ENCODE measurements at places on chromosomes 11 and 22.
A peak's percentile ranks its signal among the peaks of the same experiment; 100 is the strongest.

DNA sequence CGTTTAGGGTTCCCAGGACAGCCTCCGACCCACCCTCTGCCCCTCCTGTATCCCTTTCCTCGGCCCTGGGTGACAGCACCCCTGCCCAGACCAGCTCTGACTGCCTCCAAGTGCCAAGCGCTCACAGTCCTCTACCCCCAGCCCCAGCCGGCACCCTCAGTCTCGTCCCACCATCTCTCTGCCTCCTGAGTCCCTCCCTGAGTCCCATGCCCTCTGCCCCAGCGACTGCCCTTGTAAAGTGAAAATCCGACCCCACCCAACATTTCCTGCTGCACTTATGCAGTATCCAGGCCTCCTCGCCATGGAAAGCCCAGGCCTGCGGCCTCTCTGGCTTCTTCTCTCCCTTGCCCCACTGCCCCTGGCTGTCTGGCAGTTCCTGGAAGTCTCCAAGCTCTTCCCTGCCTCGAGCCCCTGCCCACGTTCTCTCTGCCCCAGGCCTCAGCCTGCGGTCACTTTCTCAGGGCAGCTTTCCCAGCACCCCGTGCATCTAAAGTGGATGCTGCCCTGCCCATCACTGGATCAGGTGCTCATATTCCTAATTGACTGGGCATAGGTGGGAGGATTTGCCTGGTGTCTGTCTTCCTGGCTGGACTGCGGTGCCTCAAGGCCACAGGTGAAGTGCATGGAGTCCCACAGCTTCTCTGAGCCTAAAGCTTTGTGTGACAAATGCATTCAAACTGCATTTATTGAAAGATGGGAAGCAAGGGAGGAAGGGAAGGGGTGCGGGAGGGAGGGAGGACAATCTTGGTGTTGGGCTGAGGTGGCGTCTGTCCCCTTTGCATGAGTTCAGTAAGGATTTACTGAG, 17.7 kb upstream of the IL2RB start:
- no peak for DNase-seq

- no peak for DNase-seq
Observed at GRCh38 chr22:19722178-19722981, 959 bp upstream of the GP1BB start.

GRCh38 chr11:44417731-44418455, 108.0 kb upstream of the ALX4 start:
- no peak for DNase-seq

DNA sequence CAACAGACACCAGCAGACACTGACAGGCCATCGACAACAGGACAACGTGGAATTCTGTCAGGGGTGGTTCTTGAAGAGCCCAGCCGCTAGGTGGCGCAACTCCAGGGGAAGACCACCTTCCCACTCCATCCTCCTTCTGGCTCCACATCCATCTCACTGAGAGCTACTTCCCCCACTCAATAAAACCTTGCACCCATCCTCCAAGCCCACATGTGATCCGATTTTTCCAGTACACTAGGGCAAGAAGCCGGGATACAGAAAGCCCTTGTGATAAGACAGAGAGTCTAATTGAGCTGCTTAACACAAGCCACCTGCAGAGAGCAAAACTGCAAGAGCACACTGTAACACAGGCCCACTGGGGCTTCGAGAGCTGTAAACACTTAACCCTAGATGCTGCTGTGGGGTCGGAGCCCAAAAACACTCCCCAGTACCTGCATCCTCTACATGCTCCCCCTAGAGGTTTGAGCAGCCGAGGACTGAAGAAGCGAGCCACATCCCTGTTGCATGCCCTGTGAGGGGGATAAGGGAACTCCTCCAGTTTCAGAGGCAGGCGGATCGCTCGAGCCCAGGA, 11.5 kb upstream of the RAB39A start:
- no peak for DNase-seq

- DNase-seq, result no peak
Observed at GRCh38 chr11:69005631-69006368, 7.2 kb downstream of the MRGPRF start.

- DNase-seq, result no peak
Observed at GRCh38 chr11:95330302-95330701, 99.3 kb upstream of the SESN3 start.

DNA sequence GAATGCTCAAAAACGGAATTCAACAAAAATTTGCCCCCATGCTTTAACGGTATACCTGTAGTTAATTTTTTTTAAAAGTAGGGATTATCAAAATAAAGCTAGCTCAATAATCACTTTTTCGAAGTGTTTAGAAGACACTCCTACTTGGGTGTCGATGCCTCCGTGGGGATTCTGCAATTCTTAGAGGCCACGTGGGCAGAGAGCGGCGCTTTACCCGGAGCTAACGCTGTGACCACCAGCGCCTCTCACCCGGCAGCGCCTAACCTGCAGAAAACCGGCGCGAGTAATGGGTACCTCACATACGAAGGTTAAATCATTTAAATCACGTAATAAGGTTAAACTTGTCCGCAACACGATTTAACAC, 583 bp downstream of the TAF1D start:
- DNase-seq, result no peak

DNA sequence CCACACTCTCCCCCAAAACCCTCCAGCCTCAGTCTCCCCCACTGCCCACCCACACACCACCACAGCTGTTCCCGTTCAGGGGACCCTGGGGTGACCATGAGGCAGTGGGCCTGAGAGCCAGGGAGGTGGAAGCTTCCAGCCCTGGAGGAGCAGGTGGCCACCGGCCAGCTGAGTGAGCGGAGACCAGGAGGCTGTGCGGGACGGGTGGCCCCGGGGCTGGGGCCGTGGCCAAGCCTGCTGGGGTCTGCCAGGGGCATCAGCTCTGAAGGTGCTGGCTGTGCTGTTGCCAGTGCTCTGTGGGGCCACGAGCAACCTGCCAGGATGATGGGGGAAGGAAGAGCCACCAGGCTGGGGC, 26.0 kb downstream of the OSBPL5 start:
- DNase-seq, result no peak

GRCh38 chr22:44254811-44255210, 57.9 kb downstream of the SHISAL1 start:
- no peak for DNase-seq

DNA sequence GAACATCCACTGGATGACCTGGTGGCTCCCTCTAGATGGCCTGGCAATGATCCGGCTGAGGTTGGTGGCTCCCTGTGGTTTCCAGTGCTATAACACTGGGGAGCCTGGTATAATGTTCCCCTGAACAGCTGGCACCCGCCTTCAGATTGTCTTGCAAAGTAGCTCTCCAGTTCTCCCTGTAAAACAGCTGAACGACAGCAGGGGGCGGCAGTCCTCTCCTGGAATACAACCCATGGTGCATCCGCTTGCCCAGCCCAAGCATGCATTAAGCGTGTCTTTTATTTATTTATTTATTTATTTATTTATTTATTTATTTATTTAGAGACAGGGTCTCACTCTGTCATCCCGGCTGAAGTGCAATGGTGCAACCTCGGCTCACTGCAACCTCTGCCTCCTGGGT, 258.9 kb downstream of the BUD13 start:
- DNase-seq, result no peak

GRCh38 chr11:38123673-38124072, 1525.6 kb upstream of the RAG2 start:
- DNase-seq, result no peak

DNA sequence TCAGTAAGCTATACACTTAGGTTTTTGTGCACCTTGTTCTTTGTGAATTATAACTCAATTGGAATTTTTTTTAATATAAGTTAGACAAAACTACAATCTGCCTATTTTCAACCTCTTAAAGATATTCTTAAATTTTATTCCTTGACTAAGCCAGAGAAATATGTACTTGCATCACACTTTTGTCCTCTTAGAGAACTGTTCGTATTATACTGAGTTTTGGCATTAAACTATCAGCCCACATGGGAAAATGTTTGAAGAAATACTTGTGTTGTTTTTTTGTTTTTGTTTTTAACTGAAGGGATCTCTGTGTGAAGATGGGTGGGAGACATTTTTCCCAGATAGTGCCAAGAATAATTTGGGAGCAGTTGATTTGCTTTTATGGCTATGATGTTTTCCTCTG, 25.3 kb downstream of the CEP295 start:
- no peak for DNase-seq

GRCh38 chr11:10605941-10606381, 37.5 kb upstream of the LYVE1 start:
- no peak for DNase-seq

DNA sequence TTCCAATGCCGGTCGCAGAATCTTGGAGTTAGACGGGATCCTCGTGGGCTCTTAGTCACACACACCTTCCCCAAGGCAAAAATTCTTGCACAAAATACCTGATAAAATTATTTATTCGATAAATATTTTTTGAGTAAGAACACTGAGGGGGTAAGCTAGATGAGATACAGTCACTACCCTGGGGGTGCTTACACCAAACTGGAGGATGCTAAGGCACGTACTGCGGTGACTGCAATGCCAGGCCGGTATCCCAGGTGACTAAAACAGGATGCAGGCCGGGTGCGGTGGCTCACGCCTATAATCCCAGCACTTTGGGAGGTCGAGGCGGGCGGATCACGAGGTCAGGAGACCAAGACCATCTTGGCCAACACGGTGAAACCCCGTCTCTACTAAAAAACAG, 1.7 kb upstream of the MRTFA start:
- no peak for DNase-seq

DNA sequence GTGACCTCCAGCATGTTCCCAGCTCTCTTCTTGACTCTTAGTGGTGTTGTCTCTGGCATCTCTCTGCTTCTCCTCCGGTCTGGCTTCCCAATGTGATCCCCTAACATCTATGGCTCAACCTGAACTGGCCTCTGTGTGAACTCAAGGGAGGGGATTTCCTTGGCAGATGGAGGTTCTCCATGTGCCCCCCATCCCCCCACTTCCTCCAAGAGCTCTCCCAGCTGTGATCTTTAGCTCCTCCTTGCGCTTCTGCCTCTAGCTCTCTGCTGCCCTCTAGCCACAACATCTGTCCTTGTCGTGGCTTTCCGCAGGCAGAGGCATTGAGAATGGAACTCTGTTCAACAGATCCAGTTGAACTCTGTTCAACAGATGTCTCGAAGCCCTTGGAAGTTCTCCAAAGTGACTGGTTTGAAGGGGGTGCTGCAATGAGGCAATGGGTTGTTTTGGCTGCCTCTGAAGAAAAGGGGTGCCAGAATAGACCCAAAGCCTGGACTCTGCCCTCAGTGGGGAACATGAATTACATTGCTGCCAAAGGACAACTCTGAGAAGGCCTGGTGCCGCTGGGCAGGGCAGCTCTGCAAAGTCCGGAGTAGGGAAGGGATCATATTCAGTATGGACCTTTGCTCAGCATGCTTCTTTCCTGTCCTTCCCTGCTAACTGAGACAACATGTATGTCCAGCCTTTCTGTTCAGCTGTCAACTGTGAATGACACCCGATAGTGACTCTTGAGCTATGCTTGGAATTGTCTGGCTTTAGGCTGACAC, 61.9 kb downstream of the ADM start:
- DNase-seq, result peak; percentile 8

DNA sequence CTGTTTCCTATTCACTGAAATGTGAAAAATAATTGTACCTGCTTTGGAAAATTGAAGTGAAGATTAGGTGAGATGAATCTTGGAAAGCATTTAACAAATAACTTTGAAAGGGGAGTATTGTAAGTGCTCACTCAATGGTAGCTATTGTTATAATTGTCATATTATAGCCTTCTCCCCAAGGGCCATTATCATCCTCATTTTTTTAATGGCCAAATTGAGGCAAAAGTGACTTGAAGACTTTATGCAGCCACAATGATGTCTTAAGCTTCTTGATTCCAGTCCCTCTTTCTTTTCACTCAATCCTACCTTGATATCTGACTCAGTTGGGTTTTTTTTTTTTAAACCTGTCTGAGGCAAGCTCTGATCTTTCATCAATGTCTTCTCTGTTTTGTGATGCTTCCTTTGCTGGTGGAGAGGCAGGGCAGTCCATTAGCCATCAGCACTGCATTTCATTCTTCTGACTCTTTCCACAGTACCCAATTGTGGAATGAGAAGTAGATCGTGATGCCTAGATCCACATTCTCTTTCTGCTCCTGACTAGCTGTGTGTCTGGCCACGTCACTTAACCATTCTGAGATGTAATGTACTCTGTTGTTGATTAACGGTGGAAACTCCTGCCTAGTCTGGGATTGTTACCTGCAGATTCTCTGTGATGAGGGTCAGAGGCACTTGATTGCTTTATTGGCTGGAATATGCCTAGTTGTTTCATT, 101.4 kb downstream of the DBX1 start:
- no peak for DNase-seq

- DNase-seq, result no peak
Observed at GRCh38 chr11:88059326-88059725, 115.9 kb downstream of the RAB38 start.

GRCh38 chr11:10108915-10109680, 184.9 kb downstream of the SBF2 start:
- DNase-seq, result no peak

GRCh38 chr11:36452236-36452940, 57.7 kb downstream of the TRAF6 start:
- no peak for DNase-seq

DNA sequence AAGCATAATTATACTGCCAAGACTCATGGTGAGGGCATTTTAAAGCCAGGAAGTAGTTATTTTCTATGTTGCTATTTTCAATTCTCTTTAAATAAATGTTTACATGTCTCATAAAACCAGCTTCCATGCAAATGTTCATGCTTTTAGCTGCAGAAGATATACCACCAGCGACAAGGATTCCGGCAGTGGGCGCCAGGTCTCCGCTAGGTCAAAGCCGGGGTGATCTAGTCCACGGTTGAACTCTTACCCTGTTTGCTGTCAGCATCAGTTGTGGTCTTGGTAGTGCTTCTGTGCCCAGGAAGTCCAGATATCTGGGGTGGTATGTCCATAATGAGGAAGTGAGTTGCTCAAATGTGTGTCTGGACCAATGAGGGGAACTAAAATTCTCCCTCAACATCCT, 265.7 kb downstream of the BRD1 start:
- no peak for DNase-seq

- no peak for DNase-seq
Observed at GRCh38 chr11:18791969-18792628, 501 bp upstream of the PTPN5 start.

DNA sequence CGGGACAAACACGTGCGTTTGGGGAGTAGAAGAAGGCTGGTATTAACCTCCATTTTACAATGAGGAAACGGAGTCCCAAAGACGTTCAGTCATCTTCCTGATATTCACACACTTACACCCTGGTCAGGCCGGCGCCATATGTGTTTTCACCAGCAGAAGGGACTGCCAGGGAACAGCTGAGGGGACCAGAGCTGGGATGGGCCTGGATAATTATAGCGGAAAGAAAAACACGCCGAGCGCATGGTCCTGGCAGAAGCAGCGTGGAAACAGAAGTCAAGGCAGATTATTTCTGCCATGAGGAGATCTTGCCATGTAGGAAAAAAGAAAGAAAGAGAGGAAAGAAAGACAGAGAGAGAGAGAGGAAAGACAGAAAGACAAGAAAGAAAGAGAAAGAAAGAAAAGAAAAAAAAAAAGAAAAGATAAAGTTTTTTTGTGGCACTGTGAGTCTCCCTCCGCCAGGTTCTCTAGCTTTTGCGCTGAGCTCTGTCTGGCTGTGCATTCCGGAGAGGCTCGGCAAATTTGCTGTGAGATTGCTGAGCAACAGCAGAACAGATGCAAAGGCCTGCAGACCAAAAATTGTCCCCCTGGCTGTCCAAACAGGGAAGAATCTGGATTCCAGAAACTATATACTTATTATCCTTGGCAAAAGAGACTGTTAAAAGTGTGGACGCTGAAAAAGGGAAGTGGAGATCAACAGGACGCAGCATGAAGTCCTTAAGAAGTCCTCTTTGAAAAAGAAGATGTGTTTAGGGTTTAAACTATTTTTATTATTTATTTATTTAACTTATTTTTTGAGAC, 1.3 kb upstream of the UCP2 start:
- no peak for DNase-seq

Measured in frontal cortex (tissue), 4 donors.